ENCODE measurements at places on chromosomes 3 and 15.

DNA sequence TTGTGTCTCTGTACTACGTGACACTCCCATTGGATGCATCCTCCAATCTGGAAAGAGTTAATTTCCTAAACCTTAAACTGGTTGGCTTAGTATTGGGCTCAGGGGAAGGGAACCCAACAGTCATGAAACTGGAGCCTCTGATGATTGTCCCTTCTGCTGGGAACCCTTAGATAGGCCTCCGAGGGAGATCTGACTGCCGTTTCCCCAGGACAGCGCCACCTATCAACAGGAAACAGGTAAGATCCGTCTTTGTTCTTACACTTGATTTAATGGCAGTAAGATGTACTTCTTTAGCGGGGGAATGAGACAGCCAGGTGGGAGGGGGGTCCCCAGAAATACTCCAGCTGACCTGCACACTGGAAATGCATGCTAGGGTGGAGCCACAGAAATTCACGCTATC is 1749.6 kb downstream of the SI start:
- no peak for DNase-seq

- no peak for DNase-seq
These were observed 5.5 kb upstream of the IMPDH2 start for GRCh38 chr3:49034650-49035049.

GRCh38 chr15:63086947-63087346 is 34.7 kb upstream of the LACTB start:
- DNase-seq = no peak

- DNase-seq = no peak
These were observed 6.0 kb downstream of the CCR2 start for GRCh38 chr3:46359733-46360493.

- no peak for DNase-seq
These were observed 7.3 kb downstream of the FBLN2 start for GRCh38 chr3:13556207-13556606.

GRCh38 chr3:194134231-194134756 is 1.7 kb upstream of the HES1 start:
- peak; percentile 53 for DNase-seq

- no peak for DNase-seq
These were observed 41.9 kb upstream of the TRA2B start for GRCh38 chr3:185979721-185980121.
